ENCODE measurements at places on chromosomes 2 and 18.

DNA sequence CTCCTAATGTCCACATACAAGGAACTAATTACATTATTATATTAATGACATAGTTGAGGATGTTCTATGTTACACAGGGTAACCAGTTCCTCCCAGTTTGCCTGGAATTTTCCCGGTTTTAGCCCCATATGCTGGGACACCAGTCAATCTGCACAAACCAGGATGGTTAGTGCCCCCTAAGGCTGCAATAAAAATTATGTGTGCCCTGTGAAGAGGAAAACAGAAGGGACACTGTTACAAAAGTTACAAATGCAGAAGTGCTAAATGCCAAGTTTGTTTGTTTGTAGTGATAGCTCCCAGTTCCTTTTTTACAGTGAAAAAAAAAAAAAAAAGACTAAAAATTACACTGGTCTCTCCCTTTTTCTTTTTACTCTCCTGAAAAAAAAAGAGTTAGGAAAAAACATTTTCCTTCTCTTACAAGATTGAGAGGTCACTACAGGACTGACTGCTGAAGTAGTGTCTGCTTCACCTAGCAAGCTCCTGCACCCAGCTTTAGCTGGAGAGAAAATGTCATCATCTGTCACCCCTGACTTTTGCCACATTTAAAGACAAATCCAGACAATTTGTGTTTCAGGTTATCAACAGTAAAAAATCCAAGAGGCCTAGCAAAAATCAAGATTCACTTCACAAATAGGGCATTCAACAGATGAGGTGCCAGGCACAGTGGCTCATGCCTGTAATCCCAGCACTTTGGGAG is 3.2 kb downstream of the ANKRD44 start:
- no peak for DNase-seq

DNA sequence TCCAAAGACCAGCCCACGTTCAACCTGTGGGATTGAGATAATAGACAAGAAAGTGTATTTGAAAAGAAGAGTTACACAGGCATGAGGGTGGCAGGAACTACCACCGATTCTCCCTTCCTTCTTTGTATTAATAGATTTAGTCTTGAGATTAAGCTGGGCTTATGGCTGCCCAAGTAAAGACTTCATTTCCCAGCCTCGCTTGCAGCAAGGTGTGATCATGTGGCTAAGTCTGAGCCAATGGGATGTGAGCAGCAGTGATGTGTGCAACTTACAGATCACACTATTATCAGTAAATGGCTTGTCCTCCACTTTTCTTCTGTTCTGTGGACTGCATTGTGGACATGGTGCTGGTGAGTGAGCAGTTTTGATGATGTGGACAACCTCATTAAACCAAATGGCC is 101.7 kb downstream of the POLR1A start:
- no peak for DNase-seq

GRCh38 chr2:161386228-161386824 is 29.8 kb upstream of the TBR1 start:
- no peak for DNase-seq

GRCh38 chr2:85994897-85995647 is 106.3 kb upstream of the ST3GAL5 start:
- no peak for DNase-seq

GRCh38 chr2:135768863-135769262 is 27.2 kb downstream of the UBXN4 start:
- no peak for DNase-seq

All from endothelial cell of umbilical vein (primary cell).